ENCODE measurements at places on chromosomes 12 and 14.

GRCh38 chr12:10959804-10960203, 20.7 kb upstream of the TAS2R14 start:
- DNase-seq: no peak

GRCh38 chr14:76405627-76406026, 29.7 kb downstream of the ESRRB start:
- no peak for DNase-seq

- DNase-seq: no peak
These were observed 59.5 kb upstream of the IGF1 start for GRCh38 chr12:102539651-102540553.

GRCh38 chr14:104136472-104137296, 1.7 kb upstream of the KIF26A start:
- DNase-seq: no peak

DNA sequence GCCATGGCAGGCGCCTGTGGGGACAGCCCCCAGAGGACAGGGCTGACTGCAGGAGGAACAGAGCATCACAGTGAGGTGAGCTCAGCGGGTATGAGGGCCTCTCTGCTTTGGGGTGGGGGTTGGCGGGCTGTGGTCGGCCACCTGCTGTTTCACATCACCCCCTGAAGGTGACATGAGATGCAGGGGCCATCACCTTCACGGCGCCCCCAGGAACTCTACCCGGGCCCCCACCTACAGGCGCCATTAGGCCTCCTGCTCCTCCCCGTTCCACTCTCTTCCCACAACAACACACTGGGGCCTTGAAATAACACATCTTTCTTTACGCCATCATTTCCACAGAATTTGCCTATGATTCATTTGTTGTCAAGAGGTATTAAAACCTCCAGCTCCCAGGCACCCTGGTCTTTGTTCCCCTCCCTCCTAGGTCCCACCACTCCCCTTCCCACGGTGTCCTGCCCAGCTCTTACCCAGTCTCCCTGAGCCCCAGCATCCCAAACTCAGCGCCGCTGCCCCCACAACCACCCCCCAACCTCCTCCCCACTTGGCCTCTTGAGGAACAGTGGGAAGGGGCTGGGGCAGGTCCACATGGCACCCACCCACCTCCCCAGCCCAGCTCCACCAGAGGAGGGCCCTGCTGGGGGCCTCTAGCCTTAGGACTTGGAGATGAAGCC, 12.7 kb upstream of the HDAC7 start:
- no peak for DNase-seq

DNA sequence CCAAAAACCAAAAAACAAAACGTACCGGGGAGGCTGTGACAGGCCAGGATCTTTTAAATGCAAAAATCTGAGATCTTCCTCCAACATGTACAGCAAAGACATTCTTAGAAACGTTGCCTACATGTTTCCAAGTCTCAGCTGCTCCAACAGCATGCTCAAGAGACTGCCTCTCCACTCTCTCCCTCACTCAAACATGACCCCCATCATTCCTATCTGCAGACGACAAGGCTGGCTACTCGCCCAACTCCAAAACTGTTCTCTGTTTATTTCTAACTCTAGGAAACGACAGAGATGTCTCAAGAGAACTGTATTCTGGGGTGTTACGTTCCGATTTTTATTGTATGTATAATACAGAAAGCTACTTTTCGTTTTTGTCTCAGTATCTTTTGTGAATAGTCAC, 57.5 kb upstream of the TMCC3 start:
- DNase-seq: no peak

DNA sequence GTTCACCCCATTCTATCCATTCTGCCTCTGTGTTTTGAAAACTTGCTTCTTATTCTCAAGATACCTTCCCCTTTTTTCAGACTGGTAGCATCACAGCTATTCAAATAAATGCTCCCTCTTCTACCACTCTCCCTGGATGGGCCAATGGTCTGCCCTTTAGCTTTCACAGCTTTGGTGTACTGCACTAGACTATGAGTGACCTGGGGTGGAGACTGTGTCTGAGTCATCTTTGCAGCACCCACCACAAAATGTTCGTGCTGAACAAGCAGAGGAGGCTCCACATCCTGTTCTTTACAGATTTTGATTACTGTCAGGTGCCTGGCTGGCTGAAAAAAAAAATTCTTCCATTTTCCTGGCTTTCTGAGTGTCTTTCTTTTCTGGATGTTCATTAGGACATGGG, 1104.1 kb upstream of the TMEM132C start:
- DNase-seq: no peak

DNA sequence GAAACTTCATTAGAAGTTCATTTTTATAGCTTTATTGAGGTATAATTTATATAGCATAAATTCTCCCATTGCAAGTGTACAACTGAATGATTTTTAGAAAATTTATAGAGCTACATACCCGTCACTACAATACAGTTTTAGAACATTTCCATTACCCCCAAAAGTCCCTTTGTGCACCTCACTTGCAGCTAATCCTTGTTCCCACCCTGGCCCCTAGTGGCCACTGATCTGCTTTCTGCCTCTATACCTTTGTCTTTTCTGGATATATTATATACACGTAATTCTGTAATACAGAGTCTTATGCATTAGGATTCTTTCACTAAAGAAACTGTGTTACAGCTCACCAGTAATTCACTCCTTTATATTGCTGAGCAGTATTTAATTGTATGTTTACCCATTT, 145.1 kb upstream of the DIO2 start:
- no peak for DNase-seq

DNA sequence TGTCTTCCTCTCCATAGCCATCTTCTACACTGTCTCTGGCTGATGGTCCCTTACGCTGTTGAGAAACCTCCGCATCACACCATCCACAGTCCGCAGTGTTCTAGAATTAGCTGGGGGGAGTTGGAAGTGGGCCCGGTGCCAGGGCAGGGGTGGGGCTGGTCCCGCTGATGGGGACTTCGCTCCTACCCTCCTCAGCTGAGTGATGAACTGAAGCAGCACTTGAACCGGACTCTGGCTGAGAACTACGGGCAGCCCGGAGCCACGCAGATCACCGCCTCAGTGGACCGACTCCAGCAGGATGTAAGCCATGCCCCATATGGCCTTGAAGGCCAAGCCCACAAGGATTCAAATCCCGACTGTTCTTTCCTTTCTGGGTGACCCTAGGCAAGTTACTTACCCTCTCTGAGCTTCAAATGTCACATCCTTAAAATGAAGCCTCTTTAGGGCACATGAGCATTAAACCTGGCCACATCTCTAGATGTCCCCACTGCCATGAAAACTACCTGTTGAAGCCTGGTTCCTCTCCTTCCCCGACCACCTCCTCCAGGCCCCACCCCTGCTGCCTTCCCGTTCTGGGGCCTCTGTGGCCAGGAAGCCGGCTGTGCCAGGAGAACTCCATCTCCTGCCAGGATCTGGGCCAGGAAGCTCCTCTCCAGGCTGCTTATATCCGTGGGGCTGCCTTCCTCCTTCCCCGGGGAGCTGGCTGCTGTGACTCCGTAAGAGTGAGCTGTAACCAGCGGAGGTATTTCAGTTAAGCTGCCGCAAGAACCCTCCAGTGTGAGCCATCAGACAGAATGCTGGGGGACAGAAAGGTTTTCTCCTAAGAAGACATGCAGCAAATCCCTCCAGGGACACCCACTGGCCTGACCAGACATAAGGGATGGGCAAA, 53.1 kb downstream of the TSPAN11 start:
- no peak for DNase-seq

GRCh38 chr12:101680240-101680639, 17.2 kb upstream of the CHPT1 start:
- no peak for DNase-seq

GRCh38 chr12:125166041-125166440, 100.8 kb downstream of the AACS start:
- DNase-seq: no peak

GRCh38 chr12:128178966-128179365, 88.0 kb upstream of the TMEM132C start:
- DNase-seq: no peak

DNA sequence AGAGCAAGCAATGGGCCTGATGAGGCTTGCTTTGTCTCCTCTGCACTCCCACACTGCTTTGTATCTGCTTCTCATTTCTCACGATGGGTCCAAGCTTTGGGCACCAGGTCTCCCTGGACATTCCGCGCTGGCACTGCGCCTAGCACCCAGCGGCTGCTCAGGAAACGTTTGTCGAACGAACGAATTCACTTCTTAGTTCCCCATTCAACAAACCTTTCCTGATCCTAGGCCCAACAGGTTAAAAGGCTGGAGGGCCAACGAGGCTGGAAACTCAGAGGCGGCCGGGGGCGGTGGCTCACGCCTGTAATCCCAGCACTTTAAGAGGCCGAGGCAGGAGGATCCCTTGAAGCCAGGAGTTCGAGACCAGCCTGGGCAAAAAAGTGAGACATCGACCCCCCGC, 1.0 kb upstream of the GLRX5 start:
- no peak for DNase-seq

GRCh38 chr14:69574954-69575295, 254 bp upstream of the CCDC177 start:
- DNase-seq: no peak

DNA sequence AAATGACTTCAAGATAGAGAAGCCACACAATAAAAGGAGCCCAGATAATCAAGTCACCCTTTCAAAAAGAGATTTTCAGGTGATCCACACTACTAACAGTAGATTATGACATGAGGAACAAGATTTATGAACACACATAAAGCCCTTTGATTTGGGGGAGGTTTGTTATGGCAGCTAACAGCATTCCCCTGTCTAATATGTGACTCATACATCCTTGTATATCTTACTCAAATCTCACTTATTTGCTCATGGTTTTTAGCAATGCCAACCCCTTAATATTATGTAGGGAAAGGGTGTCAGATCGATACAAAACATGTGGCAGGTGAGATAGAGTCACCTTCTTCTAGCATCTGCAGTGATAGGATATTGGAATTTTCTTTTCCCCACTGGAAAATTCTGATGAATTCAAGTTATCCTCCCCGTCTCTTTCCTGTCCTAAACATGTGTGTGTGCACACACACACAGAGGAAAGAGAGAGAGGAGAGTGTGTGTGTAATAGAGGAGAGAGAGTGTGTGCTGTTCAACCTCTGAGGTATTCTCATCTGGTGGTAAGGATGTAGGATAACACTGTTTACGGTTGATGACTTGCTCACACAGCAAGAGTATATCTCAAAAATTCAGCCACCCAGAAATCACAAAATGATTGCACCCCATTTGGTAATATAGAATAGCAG, 319.9 kb downstream of the KCNC2 start:
- DNase-seq: no peak

DNA sequence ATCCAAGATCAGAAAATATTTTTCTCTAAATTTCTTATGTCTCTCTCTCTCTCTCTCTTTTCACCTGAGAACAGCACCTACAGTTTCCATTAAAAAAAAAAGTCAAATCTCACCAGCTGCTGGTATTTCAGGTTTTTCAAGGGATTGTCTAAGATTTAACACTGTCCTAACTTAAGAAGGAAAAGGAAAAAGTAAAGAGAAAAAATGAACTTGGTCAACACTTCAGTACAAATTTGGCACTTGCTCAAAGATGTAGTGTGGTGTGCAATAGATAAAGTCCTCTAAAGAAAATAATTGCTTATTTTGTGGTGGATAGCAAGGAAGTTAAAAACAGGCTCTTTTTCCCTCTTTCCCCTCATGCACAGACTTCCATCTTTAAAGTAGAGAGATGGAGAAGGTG, 416.2 kb downstream of the SOX5 start:
- DNase-seq: no peak

DNA sequence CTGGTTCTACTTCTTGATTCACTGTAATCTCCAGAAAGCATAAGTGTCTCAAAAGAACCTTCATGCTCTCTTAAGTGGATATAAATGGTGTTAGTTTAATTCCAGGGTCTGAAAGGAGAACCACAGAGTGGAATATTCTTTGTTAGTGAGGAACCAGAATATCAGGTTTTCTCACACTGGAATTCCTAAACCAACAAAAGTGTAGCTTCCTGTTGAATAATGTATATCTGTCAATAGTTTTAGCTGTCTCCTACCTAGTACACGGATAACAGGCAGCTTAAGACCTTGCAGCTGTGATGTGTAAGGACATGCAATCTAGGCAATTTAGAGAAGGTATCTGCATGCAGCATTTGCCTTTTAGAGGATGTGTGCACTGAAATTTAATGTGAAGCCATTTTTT, 24.0 kb downstream of the LRIG3 start:
- no peak for DNase-seq

DNA sequence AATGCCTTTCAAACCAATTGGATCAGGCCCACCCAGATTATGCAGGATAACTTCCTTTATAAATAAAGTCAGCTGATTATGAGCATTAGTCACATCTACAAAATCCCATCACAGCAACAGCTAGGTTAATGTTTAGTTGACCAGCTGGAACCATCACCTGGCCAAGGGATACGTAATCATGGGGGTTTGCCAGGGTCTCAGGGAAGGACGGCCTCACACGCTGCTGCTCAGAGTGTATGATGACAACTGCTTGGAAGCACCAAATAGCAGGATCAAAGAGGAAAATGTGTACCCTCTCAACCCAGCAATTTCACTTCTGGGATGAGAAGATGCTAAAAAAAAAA, 162.6 kb downstream of the SLC15A4 start:
- DNase-seq: no peak

DNA sequence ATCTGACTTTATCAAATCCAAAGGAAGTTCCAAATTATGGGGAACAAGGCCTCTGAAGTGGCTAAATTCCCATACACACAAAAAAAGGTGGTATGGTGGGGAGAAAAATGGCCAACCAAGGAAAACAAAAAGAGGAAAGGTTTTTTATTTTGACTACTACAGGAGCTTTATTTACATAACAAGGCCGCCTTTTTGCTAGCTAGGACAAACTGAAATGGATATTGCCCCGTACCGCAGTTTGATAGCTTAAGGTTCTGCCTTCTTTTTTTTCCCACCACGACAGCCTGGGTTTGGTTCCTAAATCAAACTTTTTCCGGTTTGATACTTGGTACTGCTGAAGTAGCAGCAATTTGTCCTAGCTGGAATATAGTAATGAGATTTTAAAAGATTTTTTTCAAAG, 66.8 kb downstream of the COX16 start:
- DNase-seq: no peak

DNA sequence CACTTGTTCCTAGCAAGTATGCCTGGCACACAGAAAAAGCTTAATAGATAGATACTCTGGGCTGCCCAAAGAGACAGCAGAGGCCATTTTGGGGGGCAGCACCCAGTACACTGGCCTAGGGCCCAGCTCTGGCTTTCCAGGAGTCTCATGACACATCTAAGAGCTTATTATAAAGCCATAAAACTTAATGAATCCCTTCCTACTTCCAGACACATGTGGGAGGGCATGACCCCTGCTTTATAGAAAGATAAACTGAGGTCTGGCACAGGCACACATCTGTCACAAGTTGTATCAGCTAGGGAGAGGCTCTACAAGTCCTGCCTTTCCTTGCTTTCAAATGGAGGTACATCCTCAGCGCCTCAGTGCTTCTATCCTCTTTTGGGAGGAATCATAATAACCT, 27.1 kb downstream of the FMNL3 start:
- no peak for DNase-seq

- DNase-seq: no peak
These were observed 2.8 kb downstream of the PRIM1 start for GRCh38 chr12:56749359-56749758.

DNA sequence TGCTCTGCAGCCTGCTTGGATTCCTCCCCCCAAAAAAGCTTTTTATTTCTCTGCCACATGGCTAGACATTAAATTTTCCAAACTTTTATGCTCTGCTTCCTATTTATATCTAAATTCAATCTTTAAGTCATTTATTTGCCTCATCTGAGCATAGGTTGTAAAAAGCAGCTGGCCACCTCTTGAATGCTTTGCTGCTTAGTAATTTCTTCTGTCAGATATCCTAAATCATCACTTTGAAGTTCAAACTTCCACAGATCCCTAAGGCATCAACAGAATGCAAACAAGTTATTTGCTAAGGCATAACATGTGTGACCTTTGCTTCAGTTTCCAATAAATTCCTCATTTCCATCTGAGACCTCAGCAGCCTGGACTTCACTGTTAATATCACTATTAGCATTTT, 209.6 kb downstream of the FSCB start:
- DNase-seq: no peak

Measured in esophagus squamous epithelium (tissue), 5 donors.